ENCODE measurements at places on chromosomes 3 and 15. TPM values are rescaled to one million over a fixed set of nuclear protein-coding genes. Genes with fewer than 3 reads are reported as not detected.

NEK10 gene
- total RNA-seq, result 9.2 TPM

CCR3 gene
- total RNA-seq, result not detected

CCR9 gene
- total RNA-seq, result not detected

INAFM2 gene
- 7.2 TPM for total RNA-seq

GUCA1C gene
- total RNA-seq, result not detected

PIF1 gene
- 16.4 TPM for total RNA-seq

ATP13A3 gene
- 285 TPM for total RNA-seq

LINGO1 gene
- total RNA-seq, result under 0.01 TPM

CACNA2D3 gene
- not detected for total RNA-seq

GOLGA8F gene
- not detected for total RNA-seq

USP3 gene
- 46.3 TPM for total RNA-seq

DUOX1 gene
- under 0.01 TPM for total RNA-seq

TERC gene
- 269 TPM for total RNA-seq

KLHL40 gene
- not detected for total RNA-seq

UBAP1L gene
- total RNA-seq, result 2.2 TPM

SEMA3B gene
- total RNA-seq, result 0.59 TPM

GOLGA8G gene
- not detected for total RNA-seq

SMCO1 gene
- total RNA-seq, result under 0.01 TPM

DAZL gene
- 0.37 TPM for total RNA-seq

ABCF3 gene
- 38.2 TPM for total RNA-seq

GOLGA8S gene
- total RNA-seq, result not detected

MORF4L1 gene
- total RNA-seq, result 192 TPM

PODXL2 gene
- 2.2 TPM for total RNA-seq

FAM81A gene
- 3.3 TPM for total RNA-seq

CHDH gene
- total RNA-seq, result under 0.01 TPM

EXOSC7 gene
- total RNA-seq, result 40.4 TPM

OSBPL10 gene
- 11.1 TPM for total RNA-seq

FEZF2 gene
- not detected for total RNA-seq

LRRC2 gene
- 1.1 TPM for total RNA-seq

SSUH2 gene
- 0.37 TPM for total RNA-seq

All from subcutaneous preadipocyte (primary cell).